ENCODE measurements at places on chromosomes 1 and 21.

GRCh38 chr1:91555074-91555730 lies 54.6 kb downstream of the CDC7 start:
- DNase-seq = no peak

DNA sequence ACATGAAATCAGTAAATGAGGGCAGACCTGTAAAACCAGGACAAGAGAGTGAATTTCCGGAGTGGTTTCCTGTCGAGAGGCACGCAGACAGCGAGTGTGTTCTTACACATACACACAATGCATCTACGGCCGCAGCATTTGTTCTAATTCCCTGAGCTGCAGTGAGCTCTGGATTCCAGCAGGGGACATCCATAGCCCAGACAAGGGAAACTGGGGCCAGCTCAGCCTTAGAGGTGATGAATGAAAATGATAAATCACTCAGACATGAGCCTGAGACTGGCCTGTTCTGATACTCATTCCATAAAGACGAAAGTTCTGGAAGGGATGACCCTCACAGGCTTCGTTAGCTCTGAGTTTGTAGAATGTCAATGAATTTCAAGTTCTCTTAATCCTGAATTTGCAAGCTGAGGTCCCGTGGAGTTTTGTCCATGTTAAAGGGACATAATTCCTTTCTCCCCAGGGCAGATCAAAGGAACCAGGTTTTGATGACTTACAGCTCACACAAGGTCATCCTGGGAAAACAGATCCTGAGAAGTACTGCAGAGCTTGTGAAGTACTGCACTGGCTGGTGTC lies 207.9 kb upstream of the C1orf87 start:
- DNase-seq = no peak

DNA sequence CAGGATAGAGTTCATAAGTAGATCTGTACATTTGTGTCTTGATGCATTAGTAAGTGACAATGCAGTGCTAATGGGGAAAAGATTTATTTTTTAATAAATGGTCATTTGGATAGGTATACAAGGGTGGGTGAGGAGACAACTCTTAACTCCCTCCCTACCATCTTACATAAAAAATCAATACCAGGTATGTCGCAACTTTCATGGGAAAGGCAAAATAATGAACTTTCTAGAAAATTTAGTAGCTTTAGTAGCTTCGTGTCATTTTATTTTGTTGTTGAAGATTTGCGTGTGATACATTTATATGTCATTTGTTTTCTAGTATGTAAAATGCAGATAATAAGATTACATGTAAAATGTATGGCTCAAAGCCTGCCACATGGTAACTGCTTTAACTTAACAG lies 310.8 kb downstream of the RYR2 start:
- DNase-seq = no peak

- DNase-seq = no peak
Measured at GRCh38 chr1:90964444-90965035, 57.3 kb downstream of the ZNF644 start.

DNA sequence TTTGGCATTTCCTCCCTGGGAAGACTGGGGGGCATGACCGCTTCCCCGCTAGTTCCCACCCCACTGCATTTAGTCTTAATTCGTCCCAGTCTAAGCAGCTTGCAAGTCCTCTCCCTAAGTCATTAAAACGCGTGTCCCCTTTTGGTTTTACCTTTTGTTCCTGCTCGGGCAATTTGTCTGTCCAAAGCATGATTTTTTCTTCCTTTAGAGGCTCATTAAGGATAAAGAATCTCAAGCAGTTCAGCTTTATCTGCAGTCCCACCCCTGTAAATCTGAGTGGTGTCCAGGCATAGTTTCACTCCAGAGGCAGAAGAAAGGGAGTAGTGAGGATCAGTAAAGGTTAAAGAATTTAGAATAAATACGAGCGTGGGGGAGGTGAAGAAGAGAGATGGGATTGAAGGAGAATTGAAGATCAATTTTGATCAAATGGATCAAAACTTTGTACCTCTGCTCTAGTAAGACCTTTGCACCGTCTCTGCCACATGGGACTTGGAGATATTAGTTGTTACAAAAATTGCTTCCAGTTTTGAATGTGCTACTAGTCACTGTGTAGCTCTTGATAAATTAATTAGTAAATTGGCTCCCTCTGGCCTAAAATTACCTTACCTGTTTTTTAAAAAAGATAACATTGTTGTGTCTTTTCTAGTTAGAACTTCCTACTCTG lies 989 bp upstream of the ETV3 start:
- DNase-seq = no peak

DNA sequence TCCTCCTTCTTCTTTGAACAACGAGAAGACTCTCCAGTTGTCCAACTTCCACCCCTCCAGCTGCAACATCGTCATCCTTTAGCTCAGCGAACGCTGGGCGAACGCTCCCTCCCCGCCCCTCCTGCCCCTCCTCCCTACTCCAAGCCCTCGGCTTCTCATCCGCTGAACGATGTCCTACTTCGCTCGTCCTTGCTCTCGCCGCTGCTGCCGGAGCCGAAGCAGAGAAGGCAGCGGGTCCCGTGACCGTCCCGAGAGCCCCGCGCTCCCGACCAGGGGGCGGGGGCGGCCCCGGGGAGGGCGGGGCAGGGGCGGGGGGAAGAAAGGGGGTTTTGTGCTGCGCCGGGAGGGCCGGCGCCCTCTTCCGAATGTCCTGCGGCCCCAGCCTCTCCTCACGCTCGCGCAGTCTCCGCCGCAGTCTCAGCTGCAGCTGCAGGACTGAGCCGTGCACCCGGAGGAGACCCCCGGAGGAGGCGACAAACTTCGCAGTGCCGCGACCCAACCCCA lies at the start of gene BCAN:
Gene BCAN (plus strand): TSS at position 357 of the 504 bp plus-strand sequence. CDS start 3,938 bp downstream, outside the sequence.
- no peak for DNase-seq

DNA sequence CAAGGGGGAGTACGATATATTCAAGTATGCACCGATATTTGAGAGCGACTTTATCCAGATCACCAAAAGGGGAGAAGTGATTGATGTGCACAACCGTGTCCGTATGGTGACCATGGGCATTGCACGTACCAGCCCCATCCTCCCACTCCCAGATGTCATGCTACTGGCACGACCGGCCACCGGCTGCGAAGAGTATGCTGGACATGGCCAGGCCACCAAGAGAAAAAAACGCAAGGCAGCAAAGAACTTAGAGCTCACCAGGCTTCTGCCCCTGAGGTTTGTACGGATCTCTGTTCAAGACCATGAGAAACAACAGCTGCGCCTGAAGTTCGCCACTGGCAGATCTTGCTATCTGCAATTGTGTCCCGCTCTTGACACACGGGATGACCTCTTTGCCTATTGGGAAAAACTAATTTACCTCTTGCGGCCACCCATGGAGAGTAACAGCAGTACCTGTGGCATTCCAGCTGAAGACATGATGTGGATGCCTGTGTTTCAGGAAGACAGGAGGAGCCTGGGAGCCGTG lies 16.5 kb downstream of the ATF3 start:
- no peak for DNase-seq

DNA sequence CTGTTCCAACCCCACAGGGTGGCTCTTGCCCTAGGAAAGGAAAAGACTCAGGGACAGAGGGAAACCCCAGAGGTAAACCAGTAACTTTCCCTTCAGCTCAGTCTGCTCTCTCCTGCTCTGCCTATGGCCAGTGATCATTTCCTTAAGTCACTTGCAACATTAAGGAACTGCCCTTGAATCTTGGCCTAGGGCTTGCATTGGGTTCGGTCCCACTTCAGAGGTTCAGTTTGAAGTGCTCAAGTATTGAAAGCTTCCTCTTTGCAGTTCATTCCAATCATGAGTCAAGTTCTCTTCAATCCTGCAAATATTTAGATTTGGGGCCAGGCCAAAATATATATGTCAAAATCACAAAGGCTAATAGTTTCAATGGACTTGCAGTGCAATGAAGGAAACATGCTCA lies 97.7 kb upstream of the IRF2BP2 start:
- DNase-seq = no peak

GRCh38 chr1:47708019-47708535 lies 270.2 kb downstream of the FOXD2 start:
- no peak for DNase-seq

GRCh38 chr1:73161418-73161817 lies 879.1 kb upstream of the NEGR1 start:
- no peak for DNase-seq

GRCh38 chr1:89364954-89365550 lies 1.2 kb downstream of the GBP6 start:
- no peak for DNase-seq

- no peak for DNase-seq
Measured at GRCh38 chr1:11693024-11693590, 1.6 kb downstream of the DRAXIN start.

GRCh38 chr1:213615226-213615916 lies 372.4 kb upstream of the PROX1 start:
- DNase-seq = no peak

DNA sequence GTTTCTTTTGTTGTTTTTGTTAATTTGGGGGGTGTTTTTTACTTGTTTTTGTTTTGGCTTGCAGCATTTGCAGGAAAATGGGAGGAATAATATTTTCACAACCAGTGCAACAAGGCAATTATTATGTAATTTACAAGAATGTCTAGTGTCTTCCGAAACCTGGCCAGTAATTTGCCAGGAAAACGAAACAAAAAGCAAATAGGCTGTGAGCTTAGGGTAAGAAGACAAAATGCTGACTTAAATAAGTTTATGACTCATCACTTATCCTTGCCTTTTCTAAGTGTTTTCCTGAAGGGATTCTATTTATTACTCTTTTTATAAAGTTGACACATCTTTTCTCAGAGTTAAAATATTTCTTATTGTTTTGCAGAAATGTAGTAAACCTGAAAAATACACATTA lies 49.8 kb downstream of the KCNT2 start:
- no peak for DNase-seq

GRCh38 chr1:119186471-119186870 lies 46.0 kb upstream of the WARS2 start:
- no peak for DNase-seq

GRCh38 chr1:160855181-160855981 lies 7.3 kb downstream of the CD244 start:
- no peak for DNase-seq

GRCh38 chr21:41786509-41786987 lies 19.7 kb upstream of the RIPK4 start:
- DNase-seq = no peak

GRCh38 chr1:161190962-161191521 lies 7.8 kb downstream of the ADAMTS4 start:
- DNase-seq = no peak

DNA sequence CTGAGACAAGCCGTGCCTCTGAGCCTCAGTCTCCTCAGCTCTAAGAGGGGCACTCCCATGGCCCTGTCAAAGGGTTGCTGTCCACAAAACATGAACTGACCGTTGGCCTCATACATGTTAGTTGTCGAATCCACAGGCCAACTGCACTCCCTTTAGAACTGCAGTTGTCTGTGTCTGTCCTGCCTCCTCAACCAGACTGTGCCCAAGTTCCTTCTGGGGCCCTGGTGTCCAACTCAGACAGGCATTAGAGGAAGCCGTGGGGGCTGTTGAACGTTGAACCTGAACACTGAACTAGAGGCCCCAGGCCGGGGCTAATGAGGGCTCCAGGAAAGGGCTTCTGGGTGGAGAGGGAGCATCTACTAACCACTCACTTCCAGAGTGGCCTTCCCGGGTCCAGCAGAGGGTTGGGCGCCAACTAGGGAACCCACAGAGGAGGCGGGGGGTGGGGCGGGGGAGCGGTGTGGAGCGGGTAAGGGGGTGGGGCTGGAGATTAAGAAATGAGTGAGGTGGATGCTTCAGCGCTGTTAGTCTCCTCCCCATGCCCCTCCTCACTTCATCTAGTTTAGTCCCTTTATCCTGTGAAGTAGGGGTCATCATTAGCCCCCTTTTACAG lies at the start of gene RAB42:
Gene RAB42 (plus strand): TSS at position 558 of the 613 bp plus-strand sequence. CDS start 247 bp downstream, outside the sequence.
- no peak for DNase-seq

DNA sequence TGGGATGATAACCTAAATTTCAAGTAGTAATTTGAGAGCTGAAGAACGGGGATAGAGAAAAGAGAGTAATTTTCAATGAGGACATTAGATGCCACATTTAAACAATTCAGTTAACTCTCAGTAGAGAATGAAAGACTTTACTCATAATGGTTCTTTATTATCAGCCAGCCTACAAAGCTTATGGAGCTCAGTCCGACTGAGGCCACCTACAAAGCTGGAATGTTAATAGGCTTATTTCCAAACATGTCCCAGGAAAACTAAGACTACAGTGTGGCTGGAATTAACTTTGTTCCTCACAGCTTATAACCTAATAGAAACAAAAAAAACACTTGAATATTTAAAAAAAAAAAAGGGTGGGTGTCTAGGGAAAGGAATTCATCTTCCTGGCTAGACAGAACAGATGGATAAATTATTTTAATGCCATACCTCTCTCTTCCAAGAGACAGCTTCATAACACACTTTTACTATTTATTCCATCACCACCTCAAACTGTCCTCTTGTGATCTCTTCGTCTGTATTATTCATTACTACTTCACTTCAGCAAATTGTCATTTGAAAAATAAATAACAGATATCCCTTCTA lies 9.8 kb downstream of the SLC19A2 start:
- DNase-seq = no peak

DNA sequence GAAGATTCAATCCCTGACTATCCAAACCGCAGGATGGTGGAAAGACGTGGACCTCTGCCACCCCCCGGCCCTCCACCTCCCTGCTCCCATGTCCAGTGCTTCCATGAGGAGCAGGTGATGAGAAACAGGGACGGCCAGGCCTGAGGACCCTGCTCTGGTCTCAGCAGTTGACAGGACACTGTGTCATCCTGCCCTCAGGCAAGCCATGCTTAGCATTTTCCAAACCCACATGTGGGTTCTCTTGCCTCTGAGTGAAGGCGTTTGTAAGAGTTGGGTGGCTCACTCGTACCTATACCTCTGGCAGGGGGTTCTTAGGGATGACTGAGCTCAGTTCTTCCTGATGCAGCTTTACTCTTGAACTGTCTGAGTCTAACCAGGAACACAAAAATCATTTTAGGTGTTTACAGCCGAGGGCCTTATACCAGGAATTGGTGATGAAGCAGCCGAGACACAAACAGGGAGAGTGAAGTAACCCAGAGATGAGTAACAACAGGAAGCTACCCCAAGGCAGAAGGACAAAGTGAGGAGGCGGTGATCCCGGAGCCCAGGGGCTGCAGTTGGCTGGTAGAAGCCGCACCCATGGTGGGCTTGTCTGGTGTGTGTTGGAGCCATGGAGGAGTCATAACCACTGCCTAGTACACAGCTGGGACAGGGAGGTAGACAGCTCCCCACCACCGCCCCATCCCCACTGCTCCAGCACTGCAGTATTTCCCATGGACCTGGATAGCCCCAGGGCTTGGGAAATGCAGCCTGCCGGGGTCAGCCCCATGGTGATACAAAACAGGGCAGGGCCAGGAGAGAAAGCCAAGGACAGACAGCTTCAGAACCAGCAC lies 21.4 kb downstream of the MYBPH start:
- no peak for DNase-seq

GRCh38 chr1:20634594-20635084 lies 1.4 kb downstream of the PINK1 start:
- DNase-seq = no peak

GRCh38 chr1:36650200-36651065 lies 167.7 kb upstream of the CSF3R start:
- peak; percentile 9 for DNase-seq

- no peak for DNase-seq
Measured at GRCh38 chr1:29259802-29260441, 23.6 kb downstream of the PTPRU start.

- no peak for DNase-seq
Measured at GRCh38 chr1:154829062-154829461, 41.0 kb downstream of the KCNN3 start.

GRCh38 chr1:55285834-55286233 lies 70.7 kb upstream of the USP24 start:
- no peak for DNase-seq

- DNase-seq = no peak
Measured at GRCh38 chr1:119159966-119160365, 19.5 kb upstream of the WARS2 start.

GRCh38 chr1:16617114-16617631 lies 3.8 kb upstream of the NBPF1 start:
- no peak for DNase-seq

Data from stimulated activated CD4-positive, alpha-beta T cell treated with anti-CD3 and anti-CD28 coated beads, Interleukin-1b, Interleukin-23, amount 100 ng/mL, for 1 hour (primary cell).